Kasumi-1 (cell line): ENCODE measurements at places on chromosomes 6 and 20.

- DNase-seq = no peak
Observed at GRCh38 chr6:131164506-131164905, 29.2 kb downstream of the AKAP7 start.

GRCh38 chr6:151111670-151112069 is 128.1 kb upstream of the AKAP12 start:
- no peak for DNase-seq

DNA sequence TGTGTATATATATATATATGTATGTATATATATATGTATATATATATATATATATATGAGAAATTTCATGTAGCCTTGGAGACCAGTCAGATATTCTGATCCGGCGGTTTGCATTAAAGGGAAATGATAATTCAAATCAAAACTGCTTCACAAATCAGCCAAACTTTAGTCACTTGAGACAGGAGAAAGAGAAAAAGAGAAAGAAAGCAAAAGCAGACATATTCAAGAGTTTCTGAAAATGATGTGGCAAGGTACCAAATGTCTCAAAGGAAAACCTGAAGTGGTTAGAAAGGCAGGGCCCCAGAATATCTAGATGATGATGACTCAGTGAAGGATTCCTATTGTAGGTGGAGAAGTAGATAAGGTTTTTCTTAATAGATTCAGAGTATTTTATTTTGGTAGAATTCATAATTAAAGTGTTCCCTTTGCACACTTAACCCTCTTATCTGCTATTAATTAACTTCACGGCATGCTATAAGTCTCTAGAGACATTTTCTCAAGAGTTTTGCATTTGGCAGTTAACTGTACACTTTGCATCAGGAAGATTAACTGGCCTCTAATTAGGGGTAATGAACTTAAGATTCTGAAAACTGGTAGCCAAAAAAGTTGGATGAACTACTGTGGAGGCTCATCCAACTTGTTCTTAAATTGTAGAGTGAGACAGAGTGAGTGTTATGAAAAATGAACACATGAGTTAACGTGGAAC is 50.1 kb upstream of the ASF1A start:
- no peak for DNase-seq

DNA sequence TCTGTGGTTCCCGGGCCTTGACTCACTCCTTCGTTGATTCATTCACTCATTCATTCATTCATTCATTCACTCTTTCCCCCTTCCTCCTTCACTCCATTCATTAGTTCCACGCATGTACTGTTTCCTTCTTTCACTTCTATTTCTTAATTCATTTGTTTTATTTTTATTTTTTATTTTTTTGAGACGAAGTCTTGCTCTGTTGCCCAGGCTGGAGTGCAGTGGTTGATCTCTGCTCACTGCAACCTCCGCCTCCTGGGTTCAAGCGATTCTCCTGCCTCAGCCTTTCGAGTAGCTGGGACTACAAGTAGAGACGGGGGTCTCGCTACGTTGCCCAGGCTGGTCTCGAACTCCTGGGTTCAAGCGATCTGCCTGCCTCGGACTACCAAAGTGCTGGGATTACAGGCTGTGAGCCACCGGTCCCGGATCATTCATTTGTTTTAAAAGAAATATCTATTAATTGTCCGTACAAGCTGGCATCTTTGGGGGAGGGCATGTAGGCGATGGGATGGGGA is 427 bp upstream of the NFKBIE start:
- DNase-seq = no peak

- no peak for DNase-seq
Observed at GRCh38 chr20:38789503-38790199, 15.8 kb upstream of the PPP1R16B start.

DNA sequence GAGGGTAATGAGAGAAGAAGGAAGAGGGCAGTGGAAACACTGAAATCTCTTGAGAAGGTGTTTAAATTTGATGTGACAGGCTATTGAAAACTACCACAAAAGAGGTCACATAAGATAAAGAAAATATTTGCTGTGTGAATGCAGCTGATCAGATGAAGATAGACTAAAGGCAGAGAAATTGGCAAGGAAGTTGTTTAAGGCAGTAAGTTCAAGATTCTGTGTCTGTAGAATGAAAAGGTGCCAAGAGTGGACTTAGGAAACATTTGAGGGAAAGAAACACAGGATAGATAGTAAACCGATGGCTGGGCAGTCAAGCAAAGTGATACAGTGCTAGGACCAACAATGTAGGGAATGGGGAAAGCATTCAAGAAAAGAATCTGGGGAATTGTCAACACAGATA is 332.3 kb upstream of the MARCKS start:
- DNase-seq = no peak

- DNase-seq = no peak
Observed at GRCh38 chr20:41382791-41383305, 16.2 kb upstream of the EMILIN3 start.

GRCh38 chr6:46690911-46691451 is 3.3 kb downstream of the TDRD6 start:
- no peak for DNase-seq

- no peak for DNase-seq
Observed at GRCh38 chr6:152296648-152297376, 340.4 kb downstream of the SYNE1 start.

GRCh38 chr6:131231103-131231502 is 95.8 kb downstream of the AKAP7 start:
- no peak for DNase-seq

GRCh38 chr6:135383301-135383700 is 114.2 kb downstream of the AHI1 start:
- DNase-seq = no peak

- peak; percentile 80 for DNase-seq
Observed at GRCh38 chr6:26532699-26533531, 5.3 kb upstream of the HMGN4 start.

- no peak for DNase-seq
Observed at GRCh38 chr6:142797159-142797558, 147.8 kb downstream of the HIVEP2 start.

GRCh38 chr20:36932476-36933426 is 18.8 kb downstream of the SAMHD1 start:
- no peak for DNase-seq

GRCh38 chr20:61886721-61887595 is 178.7 kb downstream of the TAF4 start:
- DNase-seq = peak; percentile 50

- no peak for DNase-seq
Observed at GRCh38 chr20:37611852-37612251, 82.0 kb upstream of the CTNNBL1 start.

DNA sequence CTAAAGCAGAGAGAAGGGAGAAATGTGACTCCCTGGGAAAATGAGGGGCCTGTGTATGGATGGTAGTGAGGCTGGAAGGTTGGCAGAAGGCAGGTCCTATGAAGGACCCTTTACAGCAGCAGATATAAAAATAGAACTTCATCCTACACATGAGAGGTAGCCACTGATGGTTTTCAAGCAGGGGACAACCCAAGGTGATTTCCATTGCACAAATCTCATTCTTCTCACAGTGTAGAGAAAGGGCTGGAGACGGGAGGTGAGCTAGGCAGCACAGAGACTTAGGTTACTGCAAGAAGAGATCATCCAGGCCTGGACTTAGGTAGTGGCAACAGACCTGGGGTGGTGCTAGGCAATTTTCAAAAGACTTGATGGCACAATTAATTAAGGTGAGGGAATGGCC is 30.7 kb downstream of the TRAM2 start:
- DNase-seq = no peak

DNA sequence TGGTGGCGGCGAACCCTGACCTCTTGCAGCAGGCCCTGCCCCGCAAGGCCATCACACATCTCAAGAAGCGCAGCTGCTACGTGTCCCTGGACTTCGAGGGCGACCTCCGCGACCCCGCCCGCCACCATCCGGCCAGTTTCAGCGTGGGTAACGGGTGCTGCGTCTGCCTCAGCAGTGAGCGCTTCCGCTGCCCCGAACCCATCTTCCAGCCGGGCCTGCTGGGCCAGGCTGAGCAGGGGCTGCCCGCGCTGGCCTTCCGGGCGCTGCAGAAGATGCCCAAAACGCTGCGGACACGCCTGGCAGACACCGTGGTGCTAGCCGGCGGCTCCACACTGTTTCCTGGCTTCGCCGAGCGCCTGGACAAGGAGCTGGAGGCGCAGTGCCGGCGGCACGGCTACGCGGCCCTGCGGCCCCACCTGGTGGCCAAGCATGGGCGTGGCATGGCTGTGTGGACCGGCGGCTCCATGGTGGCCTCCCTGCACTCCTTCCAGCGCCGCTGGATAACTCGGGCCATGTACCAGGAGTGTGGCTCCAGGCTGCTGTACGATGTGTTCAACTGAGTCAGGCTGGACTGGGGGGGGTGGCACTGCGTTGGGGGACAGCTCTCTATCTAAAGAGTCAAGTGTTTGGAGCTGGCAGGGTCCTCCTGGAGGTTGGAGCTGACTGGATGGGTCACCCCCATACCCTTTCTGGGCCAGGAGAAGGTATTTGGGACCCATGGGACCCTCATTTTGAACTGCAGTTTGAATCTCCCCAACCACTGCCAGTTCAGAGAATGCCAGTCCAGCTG is 1.1 kb downstream of the ACTL10 start:
- peak; percentile 21 for DNase-seq

DNA sequence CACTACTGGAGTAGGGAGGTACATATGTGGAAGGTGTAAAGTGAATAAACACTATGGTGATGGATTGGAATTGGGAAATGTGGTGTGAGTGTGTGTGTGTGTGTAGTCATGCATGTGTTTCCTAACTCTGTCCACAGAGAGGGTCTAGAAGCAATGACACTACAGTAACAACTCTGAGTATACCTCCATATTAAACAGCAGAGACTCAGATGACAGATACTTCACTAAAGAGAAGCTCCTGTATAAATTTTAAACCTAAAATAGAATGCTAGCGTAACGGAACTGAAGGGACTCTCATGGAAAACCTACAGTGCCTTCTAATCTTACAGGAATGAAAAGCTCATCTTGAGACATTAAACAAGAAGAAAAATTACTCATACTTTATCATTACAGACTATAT is 150.5 kb downstream of the SLC16A10 start:
- no peak for DNase-seq

- no peak for DNase-seq
Observed at GRCh38 chr6:15761045-15761502, 98.2 kb upstream of the DTNBP1 start.

- peak; percentile 7 for DNase-seq
Observed at GRCh38 chr6:2641044-2641725, 109.5 kb downstream of the MYLK4 start.

DNA sequence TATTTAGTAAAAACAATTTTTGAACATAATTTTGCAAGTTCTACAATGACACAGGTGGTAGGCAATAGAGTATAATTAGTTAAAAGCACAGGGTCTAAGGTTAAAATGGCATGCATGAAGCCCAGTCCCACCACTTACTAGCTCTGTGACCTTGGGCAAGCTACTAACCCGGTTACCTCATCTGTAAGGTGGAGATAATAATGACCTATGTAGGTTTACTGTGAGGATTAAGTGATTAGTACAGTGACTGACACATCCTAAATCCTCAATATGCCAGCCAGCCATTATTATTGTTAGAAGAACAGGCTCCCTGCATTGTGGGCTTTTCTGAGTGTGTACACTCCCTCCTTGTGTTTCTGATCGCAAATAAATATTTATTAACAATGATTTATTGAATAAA is 26.2 kb downstream of the ATXN1 start:
- DNase-seq = no peak

DNA sequence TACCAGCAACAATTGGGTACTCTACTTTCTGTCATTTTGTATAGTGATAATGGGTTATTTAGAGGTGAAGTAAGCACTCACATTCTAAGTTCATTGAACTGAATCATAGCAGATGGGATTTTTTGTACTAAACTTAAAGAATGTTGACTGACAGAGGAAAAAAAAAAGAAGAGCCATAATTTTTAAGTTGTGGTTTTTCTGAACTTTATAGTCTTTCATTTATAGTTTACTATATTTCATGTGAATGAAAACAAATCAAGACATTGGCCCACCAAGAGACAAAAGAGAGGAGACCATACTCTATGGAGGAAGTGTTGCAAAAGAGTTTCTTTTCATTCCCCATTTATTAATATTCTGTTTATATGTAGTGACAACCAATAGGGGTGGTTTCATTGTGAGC is 685.7 kb downstream of the BCKDHB start:
- no peak for DNase-seq

DNA sequence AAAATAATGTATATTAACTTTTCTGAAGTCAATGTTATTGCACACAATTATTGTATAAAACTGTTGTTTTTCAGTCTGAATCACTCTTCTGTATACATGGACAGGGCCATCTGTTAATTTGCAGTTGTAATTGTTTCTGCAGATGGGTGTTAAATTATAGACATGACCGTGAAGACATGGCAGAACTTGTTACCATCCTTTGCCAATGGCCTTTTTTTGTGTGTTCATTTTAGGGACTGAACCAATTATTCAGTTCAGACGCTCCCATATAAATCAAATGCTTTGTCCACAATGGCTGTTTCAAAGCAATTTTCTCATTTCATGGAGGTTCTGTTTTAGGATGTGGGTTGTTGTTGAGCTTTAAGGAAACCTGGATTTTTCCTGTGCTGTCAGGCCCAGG is 533.7 kb downstream of the DOK5 start:
- DNase-seq = no peak

GRCh38 chr6:71045296-71045695 is 88.4 kb upstream of the B3GAT2 start:
- no peak for DNase-seq

- DNase-seq = peak; percentile 75
Observed at GRCh38 chr6:154276810-154277628, 79.6 kb downstream of the IPCEF1 start.

GRCh38 chr6:89452281-89452680 is 19.3 kb downstream of the ANKRD6 start:
- DNase-seq = no peak

- DNase-seq = no peak
Observed at GRCh38 chr6:28351087-28351486, 1.3 kb downstream of the ZKSCAN3 start.

GRCh38 chr20:8983478-8984345 is 85.2 kb upstream of the PLCB4 start:
- no peak for DNase-seq

- no peak for DNase-seq
Observed at GRCh38 chr6:139984317-139984716, 609.9 kb upstream of the CITED2 start.

DNA sequence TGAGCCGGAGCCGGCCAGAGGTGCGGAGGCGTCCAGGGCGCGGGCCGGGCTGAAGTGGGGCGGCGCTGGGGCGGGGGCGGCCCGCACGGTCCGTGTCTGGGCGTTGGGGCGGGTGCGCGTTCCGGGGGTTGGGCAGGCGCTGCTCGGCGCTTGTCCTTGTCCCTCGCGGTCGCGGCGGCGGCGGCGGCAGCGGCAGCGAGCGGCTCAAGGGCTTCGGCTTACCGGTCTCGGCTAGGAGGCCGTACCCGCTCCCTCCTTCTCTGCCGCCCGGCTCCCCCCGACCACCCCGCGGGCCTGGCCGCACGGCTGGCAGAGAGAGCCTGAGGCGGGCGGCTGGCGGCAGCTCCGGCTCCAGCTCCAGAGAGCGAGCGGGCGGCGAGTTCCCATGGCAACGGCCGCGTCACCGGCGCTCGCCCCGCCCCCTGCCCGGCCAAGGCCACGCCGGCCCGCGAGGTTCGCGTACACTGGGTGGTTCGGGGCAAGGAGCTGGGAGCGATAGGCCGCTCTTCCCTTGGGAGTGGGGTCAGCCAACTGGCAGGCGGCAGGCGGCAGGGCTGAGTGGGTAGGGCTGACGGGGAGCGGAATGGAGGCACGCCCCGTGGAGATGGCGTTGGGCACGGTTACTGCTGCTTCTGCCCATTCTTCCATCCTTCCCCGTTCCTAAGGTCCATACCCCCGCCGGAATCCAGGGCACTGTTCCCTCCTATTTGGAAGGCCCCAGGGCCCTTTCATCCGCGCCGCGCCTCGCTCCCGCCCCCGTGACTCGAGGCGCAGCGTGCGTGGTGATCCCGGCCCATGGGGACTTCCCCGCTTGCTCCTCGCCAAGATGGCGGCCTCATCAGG is at the start of gene LRRC73:
TSS of gene LRRC73 (minus strand) at position 363 of the 843 bp plus-strand sequence. CDS start 561 bp downstream, outside the sequence.
- peak; percentile 14 for DNase-seq
